Renal pelvis (tissue), 12 donors: ENCODE measurements at places on chromosomes 3 and 15. TPM values are rescaled to one million over a fixed set of nuclear protein-coding genes. Genes with fewer than 3 reads are reported as not detected.

DNA sequence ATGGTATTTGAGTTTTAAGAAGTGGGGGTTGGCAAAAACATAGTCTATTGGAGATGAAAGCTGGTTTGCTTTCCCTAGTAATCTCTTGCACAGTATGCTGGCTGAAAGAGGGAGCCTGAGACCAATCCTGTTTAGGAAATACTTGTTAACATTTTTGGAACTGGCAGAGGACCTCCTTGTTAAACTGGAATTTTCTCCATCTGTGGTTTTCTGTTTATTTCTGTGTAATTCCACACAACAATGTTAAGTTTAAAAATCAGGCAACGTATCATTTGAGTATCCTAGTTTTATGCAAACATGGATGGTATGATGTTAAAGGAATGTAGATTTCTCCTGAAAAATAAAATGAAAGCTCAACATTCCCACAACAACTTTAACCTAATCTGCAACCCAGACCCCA is 536.0 kb upstream of the TBL1XR1 start:
- DNase-seq, result no peak

- DNase-seq, result no peak
Measured at GRCh38 chr3:45575386-45575923, 19.1 kb upstream of the LIMD1 start.

- DNase-seq, result peak; percentile 69
Measured at GRCh38 chr3:196712514-196713413, 587 bp downstream of the PIGX start.

GRCh38 chr15:27248251-27248650 is 277.3 kb downstream of the GABRG3 start:
- no peak for DNase-seq

DNA sequence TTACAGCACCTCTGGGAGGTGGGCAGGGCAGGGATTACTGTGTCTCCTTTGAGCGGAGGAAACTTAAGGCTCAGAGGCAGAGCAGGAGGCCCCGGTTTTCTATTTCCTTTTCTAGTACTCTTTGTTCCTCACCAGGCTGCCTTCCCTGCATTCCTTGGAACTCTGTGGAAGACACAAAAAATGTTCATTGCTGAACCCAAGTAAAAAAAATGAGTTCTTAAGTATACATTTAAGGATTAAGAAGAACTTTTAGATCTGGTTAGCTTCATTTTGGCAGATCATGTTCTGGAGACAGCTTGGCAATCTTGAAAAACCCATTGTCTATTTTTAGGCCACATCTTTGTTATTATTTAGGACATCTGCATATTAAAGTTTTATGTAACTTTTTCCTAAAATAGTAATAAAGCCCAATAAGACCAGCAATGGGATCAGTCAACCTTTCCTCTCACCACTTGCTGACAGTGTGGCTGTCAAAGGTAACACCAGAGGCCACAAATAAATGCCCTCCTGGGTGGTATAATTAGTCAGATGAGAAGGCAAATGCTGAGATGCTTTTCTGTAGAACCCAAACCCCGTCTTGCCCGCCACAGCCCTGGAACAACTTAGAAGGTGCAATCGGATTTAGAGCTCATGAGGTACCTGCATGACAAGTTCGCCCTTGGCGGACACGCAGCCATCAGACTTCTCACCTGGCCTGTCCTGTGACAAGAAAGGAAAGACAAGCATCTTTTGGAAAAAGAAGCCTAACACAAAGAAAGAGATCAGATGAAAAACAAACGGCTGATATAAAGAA is 97.2 kb downstream of the DGKG start:
- no peak for DNase-seq

DNA sequence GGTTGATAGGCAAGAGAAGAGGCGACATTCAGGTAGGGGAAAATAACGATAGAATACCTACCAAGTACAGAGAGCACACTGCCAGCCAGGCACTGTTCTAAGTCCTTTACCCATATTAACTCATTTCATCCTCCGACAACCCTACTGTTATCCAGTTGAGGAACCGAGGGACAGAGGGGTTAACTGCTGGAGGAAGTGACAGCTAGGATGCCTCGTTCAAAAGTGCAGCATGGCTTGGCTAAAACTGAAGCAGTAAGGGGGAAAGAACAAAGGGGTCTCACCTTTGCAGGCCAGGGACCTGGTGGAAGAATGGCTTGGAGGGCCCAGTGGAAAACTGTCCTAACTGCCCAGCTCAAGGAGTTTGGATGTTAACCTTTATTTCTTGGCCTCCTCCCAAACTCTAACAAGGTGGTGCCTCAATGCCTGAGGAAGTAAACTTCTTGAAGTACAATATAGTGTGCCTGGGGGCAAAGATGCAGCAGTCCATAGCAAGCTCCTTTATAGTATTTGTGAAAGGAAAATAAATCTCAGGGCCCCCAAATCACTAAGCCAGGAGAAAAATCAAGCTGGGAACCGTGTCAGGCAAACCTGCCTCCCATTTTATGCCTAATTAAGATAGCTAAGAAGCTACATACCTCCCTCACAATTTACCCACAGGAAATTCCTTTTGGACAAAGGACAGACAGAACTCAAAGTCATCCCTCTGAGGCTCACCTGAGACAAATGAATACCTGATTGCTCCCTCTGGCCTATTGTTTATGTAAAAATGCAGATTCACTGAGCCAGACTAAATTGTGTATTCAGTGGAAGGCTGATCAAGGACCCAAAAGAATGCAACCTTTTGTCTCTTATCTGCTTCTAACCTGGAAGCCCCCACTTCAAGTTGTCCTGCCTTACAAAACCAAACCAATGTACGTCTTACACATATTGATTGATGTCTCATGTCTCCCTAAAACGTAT is 1.6 kb upstream of the ITGB5 start:
- DNase-seq, result no peak

GRCh38 chr3:138381413-138381901 is 33.1 kb downstream of the MRAS start:
- DNase-seq, result no peak

DNA sequence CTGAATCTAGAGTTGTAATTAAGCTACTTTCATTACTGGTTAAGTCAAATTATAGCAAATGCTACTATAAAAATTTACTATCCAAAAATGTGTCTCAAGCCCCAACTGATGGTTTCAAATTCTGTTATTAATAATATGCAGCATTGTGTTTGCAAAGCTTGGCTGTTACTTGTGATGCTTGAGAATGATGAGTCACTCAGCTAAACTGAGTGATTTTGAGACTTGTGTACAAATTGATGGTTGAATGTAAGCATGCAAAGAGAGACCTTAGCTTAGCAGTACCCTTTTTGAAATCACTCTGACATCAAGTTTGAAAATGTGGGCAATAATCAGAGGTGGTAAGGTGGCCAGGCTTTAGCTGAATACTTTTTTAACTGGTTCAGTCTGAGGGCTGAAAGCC is 27.6 kb downstream of the OPA1 start:
- no peak for DNase-seq

DNA sequence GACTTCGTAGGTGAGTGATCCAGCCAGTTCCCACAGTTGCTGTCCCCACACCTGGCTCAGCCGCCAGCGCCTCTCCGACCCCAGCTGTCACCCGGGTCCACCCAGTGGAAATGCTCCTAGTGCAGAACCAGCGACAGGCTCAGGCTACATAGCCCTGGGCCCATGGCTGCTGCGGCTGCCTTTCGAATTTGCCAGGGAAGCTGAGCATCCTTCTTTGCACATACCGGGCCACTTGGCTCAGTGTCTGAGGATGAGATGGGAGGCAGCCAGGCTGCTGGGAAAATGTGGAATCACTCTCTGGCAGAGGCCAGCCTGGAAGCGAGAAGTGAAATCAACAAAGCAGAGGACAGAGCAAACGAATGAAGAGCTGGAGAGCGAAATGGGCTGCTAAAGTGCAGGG is 80.1 kb downstream of the ST8SIA2 start:
- no peak for DNase-seq

GRCh38 chr3:194072097-194072428 is 63.9 kb upstream of the HES1 start:
- no peak for DNase-seq

DNA sequence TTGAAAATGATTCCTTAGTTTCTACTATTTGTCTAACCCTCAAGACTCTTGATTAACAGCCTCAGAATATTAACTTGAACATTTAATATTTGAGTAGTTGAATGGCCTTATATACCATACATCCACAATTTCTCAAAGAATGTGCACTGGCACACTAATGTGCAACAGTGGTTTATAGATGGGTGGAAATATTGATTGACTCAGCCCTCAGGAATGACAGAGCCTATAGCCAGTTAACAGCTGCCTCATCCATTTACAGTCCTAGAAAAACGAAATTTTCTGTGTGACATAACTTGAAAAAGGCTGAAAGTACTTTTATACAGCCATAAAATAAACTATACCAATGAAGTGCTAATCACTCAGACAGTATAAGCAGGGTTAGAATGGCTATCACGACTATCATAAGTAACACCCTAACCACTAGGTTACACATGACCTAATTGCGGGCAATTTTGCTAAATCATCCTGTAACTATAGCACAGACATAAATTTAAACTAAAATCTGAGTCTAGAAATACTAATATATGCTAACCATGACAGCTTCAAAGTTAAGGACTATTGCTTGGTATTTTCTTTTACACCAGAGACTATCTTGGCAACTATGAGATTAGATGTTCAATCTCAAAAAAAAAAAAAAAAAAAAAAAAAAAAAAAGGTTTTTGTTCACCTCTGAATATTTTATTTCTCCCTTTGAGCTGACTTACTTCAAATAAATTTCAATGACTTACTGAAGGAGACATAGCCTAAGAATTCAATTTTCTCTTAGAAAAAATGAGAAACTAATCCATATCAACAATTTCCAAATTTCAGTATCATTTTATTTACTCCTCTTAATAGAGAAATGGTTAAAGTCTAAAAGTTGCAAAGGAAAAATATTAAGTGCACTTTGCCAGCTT is 9.3 kb downstream of the SECISBP2L start:
- no peak for DNase-seq

- no peak for DNase-seq
Measured at GRCh38 chr3:27387625-27388024, 18.4 kb upstream of the NEK10 start.

- DNase-seq, result no peak
Measured at GRCh38 chr3:71536376-71536965, 47.1 kb downstream of the FOXP1 start.

The DUOXA1 gene
- polyA plus RNA-seq, result 0.21 TPM

The ZNF80 gene
- polyA plus RNA-seq, result 0.13 TPM

- DNase-seq, result no peak
Measured at GRCh38 chr3:121515313-121515712, 30.5 kb downstream of the POLQ start.

- DNase-seq, result no peak
Measured at GRCh38 chr3:59316688-59317275, 267.0 kb upstream of the CFAP20DC start.

GRCh38 chr3:194100856-194101390 is 35.0 kb upstream of the HES1 start:
- DNase-seq, result no peak

- no peak for DNase-seq
Measured at GRCh38 chr3:53892286-53892637, 603 bp upstream of the SELENOK start.

DNA sequence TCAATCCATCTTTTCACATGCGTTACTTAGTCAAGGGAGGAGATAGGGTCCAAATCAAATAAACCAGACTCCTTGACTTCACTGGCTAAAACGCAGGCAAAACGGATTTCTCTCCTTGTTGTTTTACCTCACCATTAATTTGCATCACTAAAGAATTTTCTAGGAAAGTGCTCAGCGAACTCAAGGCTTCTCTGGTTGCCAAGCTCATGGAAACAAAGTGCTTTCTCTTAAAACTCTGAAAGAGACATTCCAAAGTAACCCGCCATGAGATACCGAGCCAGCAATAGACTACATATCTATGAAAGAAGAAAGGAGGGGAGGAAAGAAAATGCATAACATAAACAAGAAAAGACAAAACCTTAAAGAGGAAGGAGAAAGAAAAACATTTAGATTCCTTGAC is 211.7 kb upstream of the WNT5A start:
- no peak for DNase-seq

GRCh38 chr15:80072285-80072994 is 13.0 kb downstream of the ZFAND6 start:
- DNase-seq, result peak; percentile 91

GRCh38 chr3:156732715-156733421 is 58.5 kb downstream of the TIPARP start:
- no peak for DNase-seq

The EFHB gene
- 2.6 TPM for polyA plus RNA-seq

GRCh38 chr3:52535411-52536111 is 844 bp upstream of the UQCC5 start:
- no peak for DNase-seq

The BTLA gene
- polyA plus RNA-seq, result 0.41 TPM

The KAT2B gene
- polyA plus RNA-seq, result 33.5 TPM

The ISLR gene
- polyA plus RNA-seq, result 46.3 TPM

The ST6GAL1 gene
- polyA plus RNA-seq, result 55.6 TPM

The GBE1 gene
- polyA plus RNA-seq, result 28.2 TPM

The KBTBD8 gene
- polyA plus RNA-seq, result 1.1 TPM

- peak; percentile 86 for DNase-seq
Measured at GRCh38 chr15:60392986-60393790, 4.6 kb downstream of the ANXA2 start.

GRCh38 chr3:10945683-10946287 is 46.8 kb upstream of the SLC6A1 start:
- DNase-seq, result peak; percentile 36

DNA sequence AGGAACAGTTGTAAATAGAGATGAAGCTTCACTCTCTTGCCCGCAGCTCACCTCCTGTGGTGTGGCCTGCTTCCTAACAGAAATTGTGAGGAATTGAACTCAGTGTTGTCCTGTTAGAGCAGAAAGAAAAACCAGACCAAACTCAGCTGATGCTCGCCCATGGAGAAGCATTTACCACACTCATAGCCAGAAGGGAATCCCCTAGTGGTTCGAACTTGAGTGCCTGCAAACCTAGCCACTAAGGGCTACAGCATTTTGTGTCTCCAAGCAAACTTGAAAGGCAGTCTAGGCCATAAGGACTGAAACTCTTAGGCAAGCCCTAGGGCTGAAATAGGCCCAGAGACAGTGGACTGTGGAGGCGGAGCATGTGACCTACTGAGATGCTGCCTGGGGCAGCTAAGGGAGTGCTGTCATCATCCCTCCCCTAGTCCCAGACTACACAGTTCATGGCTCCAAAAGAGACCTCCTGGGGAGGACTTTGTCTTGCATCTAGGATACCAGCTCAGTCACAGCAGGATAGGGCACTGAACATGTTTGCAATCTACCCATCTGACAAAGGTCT is 44.5 kb upstream of the MCTP2 start:
- DNase-seq, result no peak

GRCh38 chr3:50516440-50516871 is 13.0 kb upstream of the CACNA2D2 start:
- DNase-seq, result no peak

- no peak for DNase-seq
Measured at GRCh38 chr3:134624537-134625287, 26.1 kb downstream of the KY start.

- DNase-seq, result no peak
Measured at GRCh38 chr3:112357930-112358780, 25.2 kb downstream of the CD200 start.

The MUSTN1 gene
- 1.3 TPM for polyA plus RNA-seq

- DNase-seq, result peak; percentile 59
Measured at GRCh38 chr3:142963516-142964448, at the start of gene PAQR9. Gene PAQR9 (minus strand): TSS chr3:142963674. CDS start chr3:142963336, 338 bp downstream.

- no peak for DNase-seq
Measured at GRCh38 chr15:101194546-101195125, 57.2 kb downstream of the CHSY1 start.

The ACTL6A gene
- polyA plus RNA-seq, result 102 TPM

The GRAMD1C gene
- 25.2 TPM for polyA plus RNA-seq

- DNase-seq, result no peak
Measured at GRCh38 chr3:73516631-73517030, 108.1 kb downstream of the PDZRN3 start.
